MCF 10A (cell line): ENCODE measurements at places on chromosomes 5 and 9.

GRCh38 chr5:128318691-128319090, 219.4 kb downstream of the FBN2 start:
- H3K4me3 ChIP-seq, result no peak overlapping the region
- peaks cover 6% of the 10 kb centered on the region for H3K36me3 ChIP-seq
- DNase-seq, result peak; percentile 24

GRCh38 chr9:100759215-100759614, 181.3 kb downstream of the CAVIN4 start:
- no peaks in the 10 kb centered on the region for H3K27me3 ChIP-seq
- DNase-seq, result no peak
- H3K36me3 ChIP-seq, result no peaks in the 10 kb centered on the region

- H3K27me3 ChIP-seq, result no peaks in the 10 kb centered on the region
- no peak for DNase-seq
- H3K4me1 ChIP-seq, result no peaks in the 10 kb centered on the region
- no peaks in the 10 kb centered on the region for H3K36me3 ChIP-seq
- no peak overlapping the region for H3K27ac ChIP-seq
Measured at GRCh38 chr9:117266855-117267497, 147.9 kb downstream of the ASTN2 start.

DNA sequence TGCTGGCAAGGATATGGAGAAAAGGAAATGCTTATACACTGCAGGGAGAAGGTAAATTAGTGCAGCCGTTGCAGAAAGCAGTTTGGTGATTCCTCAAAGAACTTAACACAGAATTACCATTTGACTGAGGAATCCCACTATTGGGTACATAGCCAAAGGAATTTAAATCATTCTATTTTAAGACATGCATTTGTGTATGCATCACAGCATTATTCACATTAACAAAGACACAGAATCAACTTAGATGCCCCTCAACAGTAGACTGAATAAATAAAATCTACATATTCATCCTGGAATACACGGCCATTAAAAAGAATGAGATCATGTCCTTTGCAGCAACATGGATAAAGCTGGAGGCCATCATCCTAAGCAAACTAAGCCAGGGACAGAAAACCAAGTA, 510.1 kb upstream of the CDH9 start:
- H3K4me1 ChIP-seq, result no peaks in the 10 kb centered on the region
- H3K27me3 ChIP-seq, result no peaks in the 10 kb centered on the region
- peaks cover 4% of the 10 kb centered on the region for H3K36me3 ChIP-seq
- no peak overlapping the region for H3K4me3 ChIP-seq
- no peak overlapping the region for H3K27ac ChIP-seq
- no peak for DNase-seq

DNA sequence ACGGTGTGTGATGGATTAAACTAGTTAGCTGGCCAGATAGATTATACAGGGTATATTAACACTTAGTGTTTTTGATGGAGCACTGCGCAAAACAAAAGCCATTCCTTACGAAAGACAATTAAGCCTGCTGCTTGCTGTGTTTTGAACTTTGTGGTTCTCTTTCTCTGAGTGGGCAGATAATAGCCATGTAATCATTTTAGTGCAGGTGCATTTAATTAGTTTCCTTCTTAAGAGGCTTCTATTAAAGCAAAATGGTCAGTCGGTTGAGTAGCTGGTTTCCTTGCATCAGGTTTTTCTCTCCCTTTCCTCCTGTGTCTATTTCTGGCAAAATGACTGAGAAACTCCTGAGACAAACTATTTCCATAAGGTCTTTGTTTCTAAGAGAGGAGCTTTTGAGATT, 512.5 kb downstream of the DMAC1 start:
- no peak overlapping the region for H3K27ac ChIP-seq
- no peaks in the 10 kb centered on the region for H3K4me1 ChIP-seq
- H3K4me3 ChIP-seq, result no peak overlapping the region
- no peak for DNase-seq

- peak; percentile 16 for DNase-seq
- peaks cover 7% of the 10 kb centered on the region for H3K4me1 ChIP-seq
- H3K36me3 ChIP-seq, result no peaks in the 10 kb centered on the region
- no peaks in the 10 kb centered on the region for H3K27me3 ChIP-seq
Measured at GRCh38 chr9:98429613-98430012, 174.2 kb upstream of the TBC1D2 start.

- H3K36me3 ChIP-seq, result no peaks in the 10 kb centered on the region
- H3K27me3 ChIP-seq, result no peaks in the 10 kb centered on the region
- DNase-seq, result no peak
- peaks cover 22% of the 10 kb centered on the region for H3K4me1 ChIP-seq
- H3K4me3 ChIP-seq, result no peak overlapping the region
Measured at GRCh38 chr9:27404661-27405060, 107.7 kb upstream of the EQTN start.

- no peak for DNase-seq
- no peak overlapping the region for H3K27ac ChIP-seq
- no peaks in the 10 kb centered on the region for H3K27me3 ChIP-seq
- H3K4me3 ChIP-seq, result peak overlapping the region; percentile 62
- peaks cover 10% of the 10 kb centered on the region for H3K36me3 ChIP-seq
Measured at GRCh38 chr5:14153071-14153864, 10.1 kb downstream of the TRIO start.

GRCh38 chr9:98215821-98216220, 23.4 kb upstream of the CORO2A start:
- H3K27ac ChIP-seq, result no peak overlapping the region
- no peak overlapping the region for H3K4me3 ChIP-seq
- H3K36me3 ChIP-seq, result peaks cover 92% of the 10 kb centered on the region
- no peaks in the 10 kb centered on the region for H3K27me3 ChIP-seq
- no peak for DNase-seq

- no peak overlapping the region for H3K27ac ChIP-seq
- H3K36me3 ChIP-seq, result no peaks in the 10 kb centered on the region
- no peak overlapping the region for H3K4me3 ChIP-seq
- peaks cover 32% of the 10 kb centered on the region for H3K27me3 ChIP-seq
- H3K4me1 ChIP-seq, result peaks cover 17% of the 10 kb centered on the region
Measured at GRCh38 chr5:180122875-180123274, 51.3 kb upstream of the RNF130 start.

GRCh38 chr5:117263231-117263630, 688.6 kb upstream of the SEMA6A start:
- peak overlapping the region; percentile 16 for H3K27ac ChIP-seq
- H3K27me3 ChIP-seq, result no peaks in the 10 kb centered on the region
- H3K36me3 ChIP-seq, result no peaks in the 10 kb centered on the region
- no peak for DNase-seq
- peak overlapping the region; percentile 50 for H3K4me3 ChIP-seq
